ENCODE measurements at places on chromosomes 7 and 10.

DNA sequence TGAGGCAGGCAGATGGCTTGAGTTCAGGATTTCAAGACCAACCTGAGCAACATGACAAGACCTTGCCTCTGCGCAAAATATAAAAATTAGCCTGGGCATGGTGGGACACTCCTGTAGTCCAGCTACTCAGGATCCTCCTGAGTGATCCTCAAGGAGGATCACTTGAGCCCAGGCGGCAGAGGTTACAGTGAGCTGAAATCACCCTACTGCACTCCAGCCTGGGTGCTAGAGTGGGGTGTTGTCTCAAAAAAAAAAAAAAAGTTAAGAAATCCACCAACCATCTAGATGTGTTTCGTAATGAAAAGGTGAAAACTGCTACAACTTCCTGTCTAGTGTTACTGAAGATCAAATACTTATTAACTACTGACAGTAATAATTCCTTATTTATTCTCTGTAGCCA, 8.1 kb downstream of the GLCCI1 start:
- no peak for DNase-seq

- no peak for DNase-seq
Measured at GRCh38 chr7:38878694-38879457, 30.1 kb downstream of the VPS41 start.

DNA sequence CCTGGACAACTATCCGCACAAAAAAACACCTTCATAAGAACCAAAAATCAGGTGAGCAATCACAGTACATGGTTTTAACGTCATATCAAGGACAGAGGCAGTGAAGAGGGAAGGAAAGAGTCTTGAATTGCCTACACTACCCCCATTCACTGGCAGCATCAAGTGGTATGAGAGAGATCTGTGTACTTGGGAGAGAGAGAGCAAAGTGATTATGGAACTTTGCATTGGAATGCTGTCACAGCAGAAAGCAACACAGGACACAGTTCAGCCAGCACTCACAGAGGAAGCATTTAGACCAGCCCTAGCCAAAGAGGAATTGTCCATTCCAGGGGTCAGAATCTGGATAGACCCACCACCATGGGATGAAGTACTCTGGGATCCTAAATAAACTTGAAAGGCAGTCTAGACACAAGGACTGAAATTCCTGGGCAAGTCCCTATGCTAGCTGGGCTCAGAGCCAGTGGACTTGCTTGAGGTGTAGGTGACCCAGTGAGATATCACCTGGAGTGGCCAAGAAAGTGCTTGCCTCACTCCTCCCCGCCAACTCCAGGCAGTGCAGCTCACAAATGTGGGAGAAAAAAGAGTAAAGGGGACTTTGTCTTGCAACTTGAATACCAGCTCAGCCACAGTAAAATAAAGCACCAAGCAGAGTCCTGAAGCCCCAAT, 30.5 kb upstream of the SFTPD start:
- no peak for DNase-seq

GRCh38 chr7:4115941-4116610, 566.0 kb upstream of the FOXK1 start:
- DNase-seq, result no peak

DNA sequence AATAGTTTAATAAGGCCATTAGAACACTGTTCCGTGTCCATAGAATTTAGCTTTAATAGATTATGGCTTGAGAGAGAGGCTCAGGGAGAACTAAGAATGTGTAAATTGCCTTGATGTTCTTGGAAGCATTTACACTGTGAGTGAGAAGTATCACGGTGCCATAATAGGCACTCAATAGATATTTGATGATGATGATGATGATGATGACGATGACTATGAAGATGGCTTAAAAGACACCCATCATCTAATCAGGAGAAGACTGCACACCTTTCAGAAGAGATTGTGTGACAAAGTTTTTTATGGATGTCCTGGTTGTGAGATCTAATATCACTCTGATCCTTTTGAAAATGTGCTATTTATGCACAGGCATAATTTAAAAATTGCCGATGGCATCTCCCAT, 264.2 kb downstream of the GLI3 start:
- no peak for DNase-seq

GRCh38 chr7:159197066-159197975, 52.7 kb upstream of the VIPR2 start:
- DNase-seq, result no peak

- peak; percentile 24 for DNase-seq
Measured at GRCh38 chr7:4361774-4362173, 320.3 kb upstream of the FOXK1 start.

- DNase-seq, result no peak
Measured at GRCh38 chr7:156194813-156195212, 382.6 kb upstream of the SHH start.

GRCh38 chr7:26688936-26689506, 175.4 kb downstream of the SKAP2 start:
- no peak for DNase-seq

DNA sequence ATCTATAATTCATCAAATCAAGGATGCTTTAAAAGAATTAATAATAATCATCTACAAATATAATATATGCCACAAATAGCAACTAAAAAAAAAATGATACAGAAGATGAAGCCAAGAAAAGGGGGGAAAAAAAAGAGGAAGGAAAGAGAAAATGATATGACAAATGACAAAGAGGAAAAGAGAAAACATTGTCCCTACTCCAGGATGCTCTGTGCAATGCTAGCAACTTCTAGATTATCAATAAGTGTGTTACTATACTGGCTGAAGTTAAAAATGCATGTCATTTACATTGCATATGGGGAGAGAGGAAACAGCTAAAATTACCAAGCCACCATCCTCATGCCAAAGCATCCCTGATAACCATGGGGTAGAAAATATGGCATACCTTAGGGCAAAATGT, 104.2 kb downstream of the SFMBT2 start:
- no peak for DNase-seq

GRCh38 chr7:17988141-17988540, 39.5 kb downstream of the PRPS1L1 start:
- DNase-seq, result no peak

GRCh38 chr10:84012831-84013458, 126.4 kb upstream of the GHITM start:
- DNase-seq, result no peak

GRCh38 chr10:44016589-44017482, 368.1 kb downstream of the CXCL12 start:
- DNase-seq, result no peak

- no peak for DNase-seq
Measured at GRCh38 chr7:157462419-157462771, 125.6 kb downstream of the DNAJB6 start.

GRCh38 chr10:73060738-73061635, 35.7 kb downstream of the P4HA1 start:
- peak; percentile 46 for DNase-seq

GRCh38 chr7:157009170-157009777, 1.2 kb downstream of the MNX1 start:
- peak; percentile 56 for DNase-seq

GRCh38 chr7:155993420-155994278, 181.4 kb upstream of the SHH start:
- DNase-seq, result no peak

- DNase-seq, result no peak
Measured at GRCh38 chr7:17033245-17033644, 151.5 kb upstream of the AGR3 start.

DNA sequence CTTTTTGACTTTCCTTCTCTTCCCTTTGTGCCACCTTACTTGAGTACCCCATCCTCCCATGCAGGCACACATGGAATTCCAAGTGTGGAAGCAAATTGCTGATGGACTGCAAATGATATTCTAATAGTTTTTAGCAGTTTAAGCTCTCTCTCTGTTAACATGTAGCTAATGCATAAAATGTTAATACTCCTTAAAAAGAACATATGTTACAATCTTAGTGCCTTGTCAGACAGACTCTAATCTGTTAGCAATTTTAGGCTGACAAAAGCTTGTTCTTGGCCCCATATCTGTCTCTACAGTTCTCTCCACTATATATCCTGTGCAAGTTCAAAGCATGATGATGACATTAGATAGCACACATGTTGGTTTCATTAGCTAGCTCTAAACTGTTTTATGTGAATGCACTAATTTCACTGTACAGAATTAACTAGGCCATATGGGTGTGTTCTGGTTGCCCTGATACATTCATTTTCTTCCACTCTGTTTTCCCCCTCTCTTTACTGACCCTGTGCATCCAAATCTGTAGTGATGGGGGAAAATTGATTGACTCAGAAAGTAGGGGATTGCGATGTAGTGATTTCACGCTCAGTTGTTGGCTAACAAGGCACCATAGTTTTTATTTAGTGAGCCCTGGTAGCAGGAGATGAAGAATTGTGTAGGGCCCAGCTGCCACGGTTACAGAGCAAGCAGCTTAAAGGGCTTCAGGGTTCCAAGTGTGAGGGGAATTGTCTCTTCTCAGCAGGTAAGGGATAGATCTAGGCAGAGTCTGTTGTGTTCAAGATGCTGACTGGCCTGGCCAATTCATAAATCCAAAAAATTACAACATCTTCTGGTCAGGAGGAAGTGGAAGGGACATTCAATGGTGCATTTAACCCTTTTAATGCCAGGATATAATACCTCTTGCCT, 114.6 kb upstream of the FZD1 start:
- DNase-seq, result no peak

GRCh38 chr7:93048136-93048930, 69.4 kb downstream of the SAMD9 start:
- no peak for DNase-seq

GRCh38 chr10:33100781-33101391, 142.9 kb upstream of the ITGB1 start:
- DNase-seq, result no peak

- DNase-seq, result no peak
Measured at GRCh38 chr10:71836596-71836974, 14.5 kb downstream of the PSAP start.

GRCh38 chr10:119308089-119308488, 100.7 kb downstream of the GRK5 start:
- DNase-seq, result no peak

DNA sequence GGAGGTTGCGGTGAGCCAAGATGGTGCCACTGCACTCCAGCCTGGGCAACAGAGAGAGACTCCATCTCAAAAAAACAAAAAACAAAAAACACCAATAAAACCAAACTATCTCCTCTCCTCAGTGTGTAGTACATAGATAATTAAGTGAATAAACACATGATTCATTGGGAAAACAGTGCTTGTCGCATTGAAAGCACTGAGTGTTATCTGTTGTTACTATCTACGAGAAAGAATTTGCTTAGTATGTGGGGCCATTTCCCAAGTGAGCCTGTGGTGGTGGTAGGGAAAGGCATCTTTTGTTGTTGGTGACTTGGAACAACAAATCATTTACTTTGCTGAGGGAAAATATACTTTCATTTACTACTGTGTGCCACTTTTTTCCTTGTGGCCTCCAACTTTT, 42.6 kb downstream of the RSBN1L start:
- no peak for DNase-seq

GRCh38 chr10:5565205-5565545, 40.4 kb downstream of the CALML3 start:
- DNase-seq, result no peak

DNA sequence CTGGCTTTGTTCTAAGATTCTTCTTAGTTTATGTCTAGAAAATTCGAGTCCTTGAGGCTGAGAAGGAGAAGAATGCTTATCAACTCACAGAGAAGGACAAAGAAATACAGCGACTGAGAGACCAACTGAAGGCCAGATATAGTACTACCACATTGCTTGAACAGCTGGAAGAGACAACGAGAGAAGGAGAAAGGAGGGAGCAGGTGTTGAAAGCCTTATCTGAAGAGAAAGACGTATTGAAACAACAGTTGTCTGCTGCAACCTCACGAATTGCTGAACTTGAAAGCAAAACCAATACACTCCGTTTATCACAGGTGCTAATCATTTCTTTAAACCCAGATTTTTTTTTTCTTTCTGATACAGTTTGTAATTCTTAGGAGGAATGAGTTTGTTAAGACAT, 6.7 kb downstream of the CEP55 start:
- DNase-seq, result no peak

DNA sequence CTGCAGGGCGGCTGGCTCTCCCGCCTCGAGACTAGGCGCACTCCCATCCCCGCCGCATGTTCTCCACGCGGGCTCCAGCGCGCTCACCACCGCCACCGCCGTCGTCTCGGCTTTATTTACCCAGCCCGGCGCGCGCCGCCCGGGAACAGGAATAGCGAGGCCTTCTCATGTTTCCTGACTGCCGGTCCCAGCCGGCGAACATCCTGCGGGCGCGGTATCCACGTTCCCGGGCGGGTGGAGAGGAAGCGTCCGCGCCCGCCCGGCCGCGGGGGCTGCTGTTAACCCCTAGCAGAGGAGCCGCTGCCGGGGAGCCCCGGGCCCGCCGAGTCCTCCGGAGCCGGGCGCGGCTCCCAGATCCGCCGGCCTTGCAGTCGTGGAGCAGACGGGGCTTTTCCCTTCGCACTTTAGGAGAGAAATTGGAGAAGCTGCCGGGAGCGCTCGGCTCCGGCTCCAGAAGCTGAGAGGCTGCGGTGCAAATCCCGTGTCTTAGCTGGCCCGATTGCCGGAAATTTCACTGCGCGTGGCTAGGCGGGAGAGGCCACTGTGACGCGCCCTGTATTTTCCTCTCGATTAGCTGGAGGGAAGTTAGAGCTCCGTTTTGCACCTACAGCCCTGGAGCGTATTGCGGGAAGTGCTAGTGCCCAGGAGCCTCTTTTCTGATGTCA, at the start of gene MKX:
MKX (minus strand) TSS at position 88 of the 665 bp plus-strand sequence. CDS start 2,404 bp downstream, outside the sequence.
- peak; percentile 60 for DNase-seq

DNA sequence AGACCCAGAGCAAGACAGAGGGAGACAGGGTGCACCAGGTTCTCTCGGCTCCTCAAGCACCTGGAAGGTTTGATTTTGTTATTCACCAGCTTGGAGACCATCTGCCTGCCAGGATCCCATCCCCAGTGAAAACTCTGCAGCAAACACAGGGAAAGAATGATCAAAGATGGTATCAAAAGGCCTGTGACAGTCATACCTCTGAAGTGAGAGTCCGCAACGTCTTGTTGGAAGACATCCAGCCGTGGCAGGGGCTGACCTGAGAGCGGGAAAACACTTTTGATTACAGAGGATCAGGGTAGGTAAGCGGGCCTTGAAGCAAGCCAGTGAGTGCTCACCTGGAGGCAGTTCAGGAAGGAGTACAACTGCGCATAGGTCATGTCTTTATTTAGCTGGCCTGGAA, 142.3 kb downstream of the ANLN start:
- no peak for DNase-seq

DNA sequence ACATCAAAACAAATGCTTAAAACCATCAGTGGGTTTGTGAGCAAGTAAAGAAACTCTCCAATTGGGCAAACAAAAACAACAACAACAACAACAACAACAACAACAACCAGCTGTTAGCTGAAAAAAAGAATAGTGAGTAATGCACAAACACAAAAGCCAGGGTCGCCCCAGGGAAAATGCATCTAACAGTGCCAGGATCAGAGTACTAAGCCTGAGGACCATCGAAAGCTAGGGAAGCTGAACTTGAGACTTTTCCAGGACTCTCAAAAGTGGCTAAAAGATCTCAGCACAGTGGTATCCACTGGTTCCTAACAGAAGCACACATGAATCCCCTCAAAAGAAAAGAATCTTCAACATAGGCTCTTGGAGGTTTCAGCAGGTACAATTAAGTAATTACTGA, 83.3 kb downstream of the CPXM2 start:
- DNase-seq, result no peak

All from HEK293T (cell line).